ENCODE measurements at places on chromosomes 3 and 15.
A peak's percentile ranks its signal among the peaks of the same experiment; 100 is the strongest.

DNA sequence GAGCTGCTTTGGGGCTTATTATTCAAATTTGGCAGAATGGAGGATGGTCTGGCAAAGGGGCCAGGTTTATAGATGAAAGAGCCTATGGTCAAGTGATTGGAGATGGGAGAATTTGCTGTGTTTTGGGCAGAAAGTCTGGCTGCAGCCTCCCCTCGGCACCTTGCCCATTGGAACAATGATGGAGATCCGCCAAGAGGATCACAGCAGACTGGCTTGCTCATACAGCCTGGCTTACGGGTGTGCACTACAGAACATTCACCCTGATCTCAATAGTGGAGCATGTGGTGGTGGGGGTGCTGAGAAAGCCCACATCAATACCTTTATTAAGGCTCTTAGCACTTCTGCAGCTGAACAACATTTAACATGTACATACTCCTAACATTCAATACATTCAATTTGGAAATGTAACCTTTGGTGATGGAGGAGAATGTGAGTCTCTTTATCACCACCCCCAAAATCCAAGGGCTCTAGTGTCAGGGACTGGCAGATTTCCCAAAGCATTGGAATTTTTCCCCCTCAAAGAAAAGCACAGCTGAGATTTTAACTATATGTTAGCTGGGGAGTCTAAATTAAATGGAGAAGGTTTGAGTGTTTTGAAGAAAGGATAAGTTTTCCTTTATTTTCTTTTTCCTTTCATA lies 118.4 kb upstream of the TMC3 start:
- peak; percentile 91 for DNase-seq

GRCh38 chr15:66715720-66716655 lies 14.0 kb downstream of the SMAD6 start:
- no peak for DNase-seq

- DNase-seq = peak; percentile 80
Observed at GRCh38 chr15:66789029-66790025, 87.3 kb downstream of the SMAD6 start.

- peak; percentile 45 for DNase-seq
Observed at GRCh38 chr3:70990185-70990584, 593.3 kb downstream of the FOXP1 start.

- no peak for DNase-seq
Observed at GRCh38 chr3:153669527-153669926, 451.7 kb upstream of the ARHGEF26 start.

DNA sequence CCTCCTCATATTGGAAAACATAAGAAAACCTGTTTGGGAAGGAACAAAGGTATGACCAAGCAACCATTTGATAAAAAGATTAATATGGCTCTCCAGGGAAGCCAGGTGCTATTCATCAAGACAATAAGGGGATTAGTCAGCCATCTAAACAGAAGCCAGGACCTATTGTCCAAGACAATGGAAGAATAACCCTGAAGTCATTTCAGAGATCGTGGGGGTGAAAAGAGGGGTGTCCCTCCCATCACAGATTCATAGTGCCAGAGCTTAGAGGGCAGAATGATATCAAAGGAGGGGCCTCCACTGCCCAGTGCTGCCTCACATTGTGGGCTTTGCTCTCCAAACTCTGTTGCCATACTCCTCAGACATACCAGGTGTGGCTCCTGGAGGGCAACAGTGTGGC lies 73.5 kb downstream of the DAPK2 start:
- no peak for DNase-seq

GRCh38 chr3:55505776-55506175 lies 18.7 kb upstream of the WNT5A start:
- DNase-seq = no peak

DNA sequence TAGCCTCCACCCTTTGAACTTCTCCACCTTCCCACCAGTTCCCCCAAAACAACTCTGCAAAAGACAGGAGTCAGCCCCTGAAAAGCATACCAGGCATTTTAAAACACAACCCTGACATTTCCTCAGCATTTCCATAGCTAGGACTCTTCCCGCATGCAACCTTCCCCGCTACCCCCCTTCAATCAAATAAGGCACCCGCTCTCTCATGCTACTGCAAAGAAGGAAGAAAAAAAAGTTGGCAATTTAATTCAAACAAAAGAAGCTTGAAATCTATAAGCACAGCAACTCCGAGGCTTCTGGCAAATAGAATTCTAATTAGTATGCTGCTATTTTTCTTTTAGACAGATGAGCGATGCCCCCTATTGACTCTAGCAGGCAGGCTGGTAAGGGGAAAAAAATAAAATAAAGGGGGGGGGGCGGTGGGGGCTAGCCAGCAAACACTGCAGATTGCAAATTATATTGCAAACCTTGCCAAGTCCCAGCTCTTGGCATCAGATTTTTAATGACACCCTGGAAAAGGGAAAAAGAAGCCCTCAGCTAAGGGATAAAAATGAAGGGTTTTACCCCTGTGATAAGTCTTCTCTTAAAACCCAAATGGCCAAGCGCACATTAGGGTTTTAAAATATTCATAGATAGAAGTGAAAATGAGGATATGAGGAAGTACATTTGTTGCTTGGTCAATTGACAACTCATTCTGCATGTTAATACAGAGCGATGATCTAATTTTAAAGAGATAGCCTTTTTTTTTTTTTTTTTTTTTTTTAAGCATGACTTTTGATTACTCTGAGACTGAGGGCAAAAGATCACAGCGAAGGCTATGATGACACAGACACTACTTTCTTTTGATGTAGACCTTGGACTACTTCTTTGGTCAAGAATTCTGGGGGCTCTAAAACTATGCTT lies 255.2 kb downstream of the NR2F2 start:
- DNase-seq = peak; percentile 8

DNA sequence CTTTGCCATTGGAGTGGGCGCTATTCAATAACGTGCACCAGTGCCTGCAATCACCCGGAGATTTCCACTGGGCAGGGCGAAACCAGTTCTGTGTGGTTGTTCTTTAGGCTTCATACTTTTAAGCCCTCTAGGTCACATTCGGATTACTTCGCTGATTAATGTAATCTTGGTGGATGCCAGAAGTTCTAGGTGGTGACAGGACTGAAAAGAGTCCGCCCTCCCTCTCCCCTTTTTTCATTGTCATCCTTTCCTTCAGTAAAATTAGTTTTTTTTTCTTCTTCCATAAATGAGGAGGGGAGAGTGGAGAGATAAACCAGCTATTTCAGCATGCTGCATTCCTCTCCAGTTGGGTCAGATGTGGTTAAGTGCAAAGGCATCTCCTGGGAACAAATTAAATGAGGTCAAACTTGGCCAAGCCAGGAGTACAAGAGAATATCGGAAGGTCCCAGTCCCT lies 2.3 kb upstream of the SLC2A2 start:
- DNase-seq = peak; percentile 95

All from fibroblast of upper back skin (primary cell).